Stimulated activated CD8-positive, alpha-beta memory T cell treated with anti-CD3 and anti-CD28 coated beads, Interleukin-2, amount 100 ng/mL, for 1 hour (primary cell): ENCODE measurements at places on chromosomes 7 and 10.

DNA sequence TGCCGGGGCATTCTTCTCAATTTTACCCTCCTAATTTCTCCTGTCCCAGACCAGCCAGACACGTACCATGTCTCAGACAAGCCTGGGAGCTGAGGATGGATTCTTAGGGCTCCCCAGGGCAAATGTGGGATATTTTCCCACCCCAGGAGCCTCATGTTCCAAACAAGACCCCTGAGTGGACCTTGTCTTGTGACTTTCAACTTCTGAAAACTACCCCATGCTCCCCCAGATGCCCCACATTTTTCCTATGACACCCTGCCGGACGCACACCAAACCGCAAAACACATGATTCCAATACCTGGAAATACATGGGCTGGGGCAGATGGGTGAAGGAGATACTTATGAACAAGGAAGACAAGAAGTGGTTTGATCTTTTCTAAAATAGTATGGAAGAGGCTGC, 874 bp downstream of the GIMAP5 start:
- no peak for DNase-seq

- no peak for DNase-seq
These were observed 23.1 kb downstream of the ANKIB1 start for GRCh38 chr7:92268921-92269320.

DNA sequence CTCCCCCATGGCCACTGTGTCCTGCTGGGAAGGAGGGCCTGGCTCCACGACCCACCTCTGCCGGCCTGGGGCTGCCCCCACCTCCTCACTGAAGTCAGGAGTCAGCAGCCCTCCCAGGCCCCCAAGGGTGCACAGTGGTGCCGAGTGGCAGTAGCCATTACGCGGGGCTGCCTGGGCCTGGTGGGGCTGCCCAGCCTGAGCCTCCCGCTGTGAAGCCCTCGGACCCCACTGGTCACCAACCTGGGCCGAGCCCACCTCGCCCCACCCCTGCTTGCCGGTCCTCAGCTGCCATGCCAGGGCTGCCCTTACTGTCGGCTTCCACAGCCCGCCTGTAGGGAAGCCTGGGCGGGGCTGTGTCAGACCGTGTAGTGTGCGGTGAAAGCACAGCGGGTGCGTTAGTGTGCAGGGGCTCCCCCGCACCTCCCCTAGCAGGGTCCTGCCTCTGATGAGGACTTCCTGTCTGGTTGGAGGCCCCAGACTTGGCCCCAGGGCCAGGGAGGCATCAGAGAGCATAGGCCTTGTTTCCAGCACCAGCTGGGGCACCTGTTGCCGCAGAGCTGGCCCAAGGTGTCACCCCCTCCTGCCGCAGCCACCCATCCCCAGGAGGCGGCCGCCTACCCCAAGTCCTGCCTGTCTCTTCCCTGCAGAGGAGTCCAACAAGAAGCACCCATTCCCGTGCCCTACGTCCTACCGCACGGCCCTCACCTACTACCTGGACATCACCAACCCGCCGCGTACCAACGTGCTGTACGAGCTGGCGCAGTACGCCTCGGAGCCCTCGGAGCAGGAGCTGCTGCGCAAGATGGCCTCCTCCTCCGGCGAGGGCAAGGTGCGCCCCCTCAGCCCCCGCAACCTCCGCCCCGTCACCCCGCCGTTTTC, 10.0 kb downstream of the TMEM120A start:
- no peak for DNase-seq

- DNase-seq, result no peak
These were observed 83.5 kb upstream of the IKZF1 start for GRCh38 chr7:50221028-50221427.
